Thoracic aorta (tissue), 2 donors: ENCODE measurements at places on chromosomes 1 and 21. TPM values are rescaled to one million over a fixed set of nuclear protein-coding genes. Genes with fewer than 3 reads are reported as not detected.
A peak's percentile ranks its signal among the peaks of the same experiment; 100 is the strongest.

DNA sequence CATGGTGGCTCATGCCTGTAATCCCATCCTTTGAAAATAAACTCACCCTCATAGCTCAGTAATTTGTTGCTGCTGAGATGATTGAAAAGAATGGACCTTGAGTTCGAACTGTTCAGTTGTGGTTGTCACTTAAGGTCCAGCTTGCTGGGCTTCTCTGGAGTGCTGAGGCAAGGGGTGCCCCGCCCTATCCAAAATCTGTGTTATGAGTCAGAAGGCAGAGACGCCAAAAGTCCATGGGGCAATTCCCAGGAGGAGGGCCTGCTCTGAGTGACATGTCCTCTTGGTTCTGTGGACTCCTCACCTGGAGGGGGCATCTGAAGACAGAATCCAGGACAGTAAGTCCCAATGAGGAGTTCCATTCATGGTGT lies 64.8 kb downstream of the MYOM3 start:
- peak; percentile 28 for DNase-seq

DNA sequence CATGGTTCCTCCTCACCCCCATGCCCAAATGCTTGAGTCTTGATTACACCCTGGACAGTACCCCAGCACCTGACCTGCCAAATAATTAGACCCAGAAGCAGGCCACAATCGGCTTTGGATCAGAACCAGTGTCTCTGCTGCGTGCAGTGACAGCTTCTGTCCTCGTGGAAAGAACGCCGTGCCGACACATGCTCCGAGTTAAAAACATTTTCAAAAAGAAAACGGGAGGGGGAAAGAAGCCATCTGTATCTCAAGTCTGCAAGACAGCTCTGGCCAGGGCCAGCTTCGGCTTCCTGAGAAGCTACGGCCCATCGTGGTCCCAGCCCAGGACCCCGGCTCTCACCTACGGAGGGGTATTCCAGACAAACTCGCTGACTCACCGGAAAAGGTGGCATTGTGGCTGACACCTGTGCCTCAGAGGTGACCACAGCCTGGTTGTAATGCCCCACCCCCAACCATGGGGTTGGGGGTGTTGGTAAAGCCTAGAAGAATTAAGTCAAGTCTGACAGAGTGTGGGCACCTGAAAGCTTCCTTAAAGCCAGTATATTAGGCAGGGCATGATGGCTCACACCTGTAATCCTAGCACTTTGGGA lies 25.8 kb downstream of the SSBP3 start:
- DNase-seq: no peak

DNA sequence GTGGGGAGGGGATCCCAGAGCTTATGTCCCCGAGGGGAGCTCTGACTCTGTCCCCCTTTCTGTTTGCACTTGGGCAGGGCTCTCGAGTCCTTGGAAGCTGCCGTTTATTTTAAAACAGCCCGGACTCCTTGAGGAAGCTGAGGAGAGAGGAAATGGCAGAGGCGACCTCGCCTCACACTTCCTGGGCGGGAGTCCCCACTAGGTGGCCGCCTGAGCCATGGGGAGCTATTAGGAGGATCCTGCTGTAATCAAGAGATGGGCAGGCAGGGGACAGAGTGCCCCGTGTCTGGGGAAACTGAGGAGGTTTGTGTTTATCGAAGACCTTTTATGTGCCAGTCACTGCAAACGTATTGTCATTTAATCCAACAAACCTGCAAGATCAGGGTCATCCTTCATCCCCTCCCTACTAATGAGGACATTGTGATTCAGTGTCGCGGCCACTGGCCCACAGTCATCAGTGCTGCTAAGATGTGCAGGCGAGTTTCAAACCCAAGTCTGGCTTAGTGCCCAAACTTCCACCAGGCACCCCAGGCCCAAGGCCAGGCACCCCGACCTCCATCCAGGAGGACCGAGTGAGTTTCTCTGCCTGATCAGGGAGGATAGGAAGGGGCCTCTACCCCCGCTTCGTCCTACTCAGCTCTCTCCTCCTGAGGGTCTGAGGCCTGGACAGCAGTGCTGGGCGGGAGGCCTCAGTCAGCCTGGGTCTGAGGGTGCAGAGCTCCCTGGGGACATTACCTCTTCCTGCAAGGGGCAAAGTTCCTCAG lies 316.9 kb upstream of the VAMP3 start:
- no peak for DNase-seq

Gene TDRD5
- total RNA-seq: 0.14 TPM

DNA sequence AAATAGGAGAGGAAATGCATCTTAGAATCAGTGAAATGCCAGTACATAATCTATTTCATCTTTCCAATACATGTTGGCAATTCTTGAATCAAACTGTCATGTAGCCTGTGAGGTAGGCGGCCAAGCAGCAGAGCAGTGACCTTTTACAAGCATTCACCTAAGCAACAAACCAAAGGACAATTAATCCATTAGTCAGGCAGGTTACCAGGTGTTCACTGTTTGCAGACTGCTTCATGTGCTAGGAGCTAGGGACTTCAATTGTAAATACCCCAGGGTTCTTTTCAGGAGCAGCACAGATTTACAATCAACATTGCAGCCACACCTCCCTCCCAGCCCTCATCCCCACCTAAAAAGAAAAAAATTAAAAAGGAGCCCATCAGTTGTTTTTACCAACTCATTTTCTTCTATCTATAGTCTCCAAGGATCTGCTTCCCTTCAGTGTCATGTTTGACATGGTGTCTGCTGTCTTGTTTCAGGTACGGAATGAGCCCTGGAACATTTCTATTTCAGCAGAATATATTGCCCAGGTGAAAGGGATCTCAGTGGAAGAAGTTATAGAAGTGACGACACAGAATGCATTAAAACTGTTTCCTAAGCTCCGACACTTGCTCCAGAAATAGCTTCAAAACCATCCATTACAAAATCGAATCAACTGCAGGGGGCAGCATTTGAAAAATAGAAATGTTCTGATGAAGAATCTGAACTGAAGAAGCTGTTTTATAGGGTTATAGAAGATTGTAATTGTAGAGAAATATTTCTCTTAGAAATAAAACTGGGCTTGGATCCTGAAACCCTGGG lies 23.0 kb downstream of the TATDN3 start:
- no peak for DNase-seq

DNA sequence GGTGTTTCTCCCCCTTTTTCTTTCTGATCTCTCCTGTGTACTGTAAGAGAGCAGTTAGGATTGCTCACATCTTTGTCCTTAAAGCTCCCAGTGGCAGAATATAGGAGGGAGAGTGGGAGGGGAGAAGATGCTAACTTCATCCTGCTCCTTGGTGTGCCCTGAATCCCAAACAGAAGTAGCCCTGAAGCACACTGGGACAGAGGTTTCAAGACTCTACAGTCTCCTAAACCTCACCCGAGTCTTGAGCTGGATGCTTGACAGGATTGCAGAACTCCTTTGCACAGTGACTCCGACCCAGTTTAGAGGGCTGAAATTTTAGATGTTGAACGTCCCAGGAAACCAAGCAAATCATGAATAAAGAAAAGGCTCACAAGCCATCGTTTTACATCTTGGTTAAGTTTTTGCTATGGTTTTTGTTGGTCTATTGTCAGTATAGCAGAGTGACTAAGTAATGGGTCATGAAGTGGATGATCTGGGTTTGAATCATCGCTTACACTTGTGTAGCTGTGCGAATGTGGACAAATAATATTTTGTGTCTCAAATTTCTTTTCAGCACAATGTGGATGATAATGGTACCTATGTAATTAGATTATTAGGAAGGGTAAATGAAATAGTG lies 37.5 kb downstream of the XCL2 start:
- DNase-seq: no peak

Gene KIF26B
- total RNA-seq: 0.41 TPM

- DNase-seq: no peak
Measured at GRCh38 chr1:229203030-229203751, 67.7 kb upstream of the RAB4A start.

Gene KCNT2
- total RNA-seq: 23.6 TPM

GRCh38 chr1:201454608-201455007 lies 14.4 kb downstream of the PHLDA3 start:
- DNase-seq: no peak

DNA sequence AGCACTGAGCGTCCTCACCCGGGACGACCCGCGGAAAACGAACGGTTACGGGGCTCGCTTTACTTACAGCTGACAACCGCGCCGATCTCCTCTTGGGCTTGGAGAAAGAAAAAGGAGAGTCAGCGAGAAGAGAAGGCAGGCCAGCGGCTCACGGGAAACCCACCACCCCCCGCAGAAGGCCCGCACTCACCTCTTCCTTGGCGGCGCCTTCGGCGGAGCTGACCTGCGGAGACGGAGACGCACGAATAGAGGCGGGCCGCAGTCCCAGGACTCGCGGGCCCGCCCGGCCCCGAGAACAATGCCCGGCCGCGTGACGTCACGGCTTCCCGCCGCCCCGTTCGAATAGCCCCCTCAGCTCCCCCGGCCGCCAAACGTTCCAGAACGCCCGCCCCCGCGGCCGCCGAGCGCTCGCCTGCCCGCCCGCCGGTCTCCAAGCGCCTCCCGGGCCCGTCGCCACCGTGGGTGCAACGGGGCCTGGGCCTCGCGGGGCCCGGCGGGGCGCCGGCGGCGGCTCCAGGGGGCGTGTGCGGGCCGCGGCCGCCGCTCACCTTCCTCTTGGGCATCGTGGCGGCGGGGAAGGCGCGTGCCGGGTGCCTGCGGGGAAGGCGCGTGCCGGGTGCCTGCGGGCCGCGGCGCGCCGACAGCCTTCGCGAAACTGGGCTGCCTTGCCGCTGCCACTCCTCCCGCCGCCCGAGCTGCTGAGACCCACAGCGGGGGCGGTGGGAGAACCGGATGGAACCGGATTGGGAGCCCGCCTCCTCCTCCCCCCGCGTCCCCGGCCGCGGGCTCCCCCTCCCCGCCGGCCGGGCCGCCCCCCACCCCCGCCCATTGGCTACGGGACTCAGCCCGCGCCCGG lies at the start of gene HMGN1:
Gene HMGN1 (minus strand): TSS at position 734 of the 856 bp plus-strand sequence. CDS start 171 bp downstream, at position 563.
- peak; percentile 38 for DNase-seq
